ENCODE measurements at places on chromosomes 4 and X.
A peak's percentile ranks its signal among the peaks of the same experiment; 100 is the strongest.

DNA sequence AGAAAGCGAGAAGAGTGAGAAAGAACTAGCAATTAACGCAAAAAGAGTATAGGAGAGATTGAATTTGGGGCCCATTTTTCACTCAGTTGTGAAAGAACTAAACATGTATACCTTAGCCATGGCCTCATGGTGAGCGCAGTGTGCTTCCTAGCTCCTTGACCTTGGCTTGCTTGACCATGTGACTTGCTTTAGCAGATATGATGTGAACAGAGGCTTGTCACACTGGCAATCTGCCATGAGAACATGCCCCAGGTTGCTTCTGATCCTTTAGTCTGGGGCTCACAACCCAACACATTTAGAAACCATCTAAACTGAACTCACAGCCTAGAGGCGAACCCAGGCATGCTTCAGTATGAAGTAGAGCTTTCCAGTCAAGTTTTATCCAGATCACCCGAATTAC is 260.1 kb upstream of the FTHL17 start:
- DNase-seq, result no peak

DNA sequence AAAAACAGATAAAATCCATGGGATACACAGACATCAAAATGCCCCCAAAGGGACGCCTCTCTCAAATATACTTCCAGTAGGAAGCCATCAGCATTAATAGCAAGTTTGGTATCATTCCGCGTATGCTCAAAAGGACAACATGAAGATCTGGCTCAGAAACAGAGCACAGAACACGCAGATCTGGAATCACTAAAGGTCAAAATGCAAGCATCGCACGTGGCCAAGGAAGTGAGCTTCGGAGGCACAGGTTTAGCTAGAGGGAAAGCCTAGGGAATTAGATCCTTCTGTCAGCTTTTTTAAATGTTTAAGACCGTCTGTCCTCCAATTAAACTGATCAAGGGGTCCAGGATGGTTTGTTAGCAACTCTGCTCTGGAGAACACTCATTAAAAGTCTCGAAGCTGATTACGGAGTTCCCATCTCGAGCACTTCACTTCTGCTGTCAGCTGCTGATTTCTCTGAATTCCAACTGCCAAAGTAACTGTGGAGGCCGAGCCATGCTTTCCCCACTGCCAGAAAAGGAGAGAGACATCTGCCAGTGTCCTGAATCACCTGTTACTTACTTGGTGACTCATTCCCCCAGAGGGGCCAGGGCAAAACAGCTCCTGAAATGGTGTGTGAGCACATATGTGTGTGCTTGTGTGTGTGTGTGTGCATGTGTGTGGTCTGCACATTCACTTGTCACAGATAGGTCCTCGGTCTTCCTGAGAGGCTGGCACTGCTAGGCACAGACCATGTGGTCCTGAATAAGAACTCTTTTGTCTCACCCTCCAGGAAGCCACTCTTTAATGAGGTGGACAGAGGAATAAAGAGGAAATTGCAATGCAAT is 177.7 kb upstream of the PPARGC1A start:
- no peak for DNase-seq

- DNase-seq, result no peak
These were observed 181.6 kb downstream of the LARP7 start for GRCh38 chr4:112818594-112818965.

GRCh38 chr4:54237770-54238169 is 8.7 kb downstream of the PDGFRA start:
- DNase-seq, result no peak

DNA sequence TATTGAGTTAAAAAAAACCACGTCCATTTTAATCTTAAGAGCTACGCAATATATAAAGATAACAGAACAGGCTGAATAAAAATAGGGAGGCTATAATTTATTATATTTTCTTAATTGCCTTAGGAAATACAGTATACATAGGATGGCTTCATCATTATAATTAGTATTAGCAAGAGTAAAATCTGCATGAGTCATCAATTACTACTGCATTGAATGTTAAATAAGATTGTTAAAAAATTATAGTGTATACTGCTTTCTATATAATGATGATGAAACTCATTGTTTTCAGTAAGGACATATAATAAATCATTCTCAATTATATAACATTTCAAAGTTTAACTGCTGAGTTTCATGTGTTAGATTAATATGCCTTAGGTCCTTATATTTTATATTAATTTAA is 133.4 kb upstream of the GRID2 start:
- no peak for DNase-seq

DNA sequence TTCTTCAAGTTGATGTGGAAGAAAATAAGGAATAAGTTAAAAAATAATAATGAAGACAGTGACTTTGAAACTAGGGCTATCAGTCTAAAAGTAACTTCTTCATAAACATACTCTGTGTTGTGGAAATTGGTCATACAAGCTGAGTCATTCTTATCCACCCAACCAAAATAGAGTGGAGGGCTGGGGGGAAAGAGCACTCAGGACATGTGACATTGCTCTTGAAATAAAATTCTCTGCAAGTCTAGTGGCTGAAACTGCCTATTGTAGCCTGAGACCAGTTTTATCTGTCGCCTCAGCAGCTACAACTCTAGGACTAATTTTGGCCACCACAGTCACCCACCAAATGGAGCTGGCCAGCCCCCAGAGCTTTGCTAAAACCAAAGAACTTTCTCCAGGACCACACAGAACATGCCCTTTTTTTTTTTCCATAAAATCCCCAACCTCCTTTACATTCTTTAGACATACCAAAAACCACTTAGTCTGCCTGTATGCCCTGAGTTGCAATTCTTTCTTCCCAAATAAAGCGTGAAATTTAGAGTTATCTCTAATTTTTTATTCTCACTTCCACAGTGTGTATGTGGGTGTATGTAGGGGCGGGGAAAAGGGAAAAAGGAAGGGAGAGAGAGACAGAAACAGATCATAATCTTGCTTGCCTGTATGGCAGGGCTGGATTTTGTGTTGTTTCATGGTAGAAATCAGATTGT is 23.0 kb upstream of the SLC25A4 start:
- DNase-seq, result no peak

DNA sequence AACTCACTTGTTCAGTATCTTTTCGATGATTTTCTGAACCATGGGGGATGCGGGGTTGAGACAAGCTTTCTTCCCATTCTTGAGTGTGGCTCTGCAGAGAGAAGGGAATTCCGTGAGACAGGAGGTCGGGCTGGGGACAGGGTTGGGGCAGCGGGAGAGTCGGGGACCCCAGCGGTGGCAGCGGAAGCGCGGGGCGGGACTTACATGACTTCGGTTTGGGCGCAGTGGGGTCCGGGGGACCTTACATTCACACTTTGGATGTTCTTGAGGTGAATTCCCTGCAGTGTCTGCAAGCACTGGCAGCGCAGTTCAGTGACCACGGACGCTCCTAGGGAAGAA is 434 bp downstream of the CXCL3 start:
- DNase-seq, result no peak

DNA sequence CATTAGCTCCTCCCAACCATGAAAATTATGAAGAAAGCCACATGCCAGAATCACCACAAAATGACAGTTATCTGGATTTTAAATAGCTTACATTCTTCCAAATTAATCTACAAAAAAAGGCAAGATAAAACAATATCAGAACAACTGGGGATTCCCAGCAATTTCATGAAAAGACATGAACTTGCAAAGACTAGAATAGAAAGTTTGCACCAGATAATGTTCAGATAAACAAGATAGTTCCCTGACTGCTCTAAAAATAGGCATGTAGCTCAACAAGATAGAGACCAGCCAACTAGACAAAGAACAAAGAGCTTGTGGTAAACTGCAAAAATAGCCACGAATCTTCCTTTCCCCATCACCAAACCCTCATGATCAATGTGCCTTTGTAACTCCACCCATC is 30.3 kb upstream of the DDX53 start:
- DNase-seq, result no peak

DNA sequence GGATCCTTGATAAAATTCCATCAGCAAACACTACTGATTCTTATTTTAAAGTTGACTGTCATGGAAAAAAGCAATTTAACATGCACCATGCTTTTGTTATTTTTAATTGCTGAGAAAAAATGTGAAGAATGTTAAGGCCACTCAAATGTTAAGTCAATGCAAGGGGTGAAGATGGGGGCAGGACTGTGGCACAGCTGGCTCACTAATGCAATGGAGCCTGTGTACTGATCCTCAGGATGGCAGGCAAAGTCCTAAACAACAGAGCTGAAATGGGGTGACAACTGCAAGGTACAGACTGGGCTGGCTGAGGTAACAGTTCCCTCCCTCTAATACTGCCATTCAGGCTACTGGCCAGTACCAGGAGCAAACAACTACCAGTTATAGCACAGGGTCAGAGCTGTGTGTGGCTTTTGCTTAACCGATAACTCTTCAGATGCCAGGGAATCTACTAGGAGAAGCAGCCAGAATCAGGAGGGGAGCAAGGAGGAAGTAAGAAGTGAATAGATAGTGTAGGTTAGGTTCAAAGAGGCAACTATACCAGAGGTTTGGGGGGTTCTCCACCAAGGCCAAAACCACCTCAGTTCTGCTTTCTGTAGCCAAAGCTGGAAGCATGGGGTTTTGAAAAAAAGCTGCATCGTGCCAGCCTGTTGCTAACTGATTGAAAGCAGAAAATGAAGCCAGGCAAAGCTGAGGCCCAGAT is 372.6 kb downstream of the OPHN1 start:
- DNase-seq, result no peak

DNA sequence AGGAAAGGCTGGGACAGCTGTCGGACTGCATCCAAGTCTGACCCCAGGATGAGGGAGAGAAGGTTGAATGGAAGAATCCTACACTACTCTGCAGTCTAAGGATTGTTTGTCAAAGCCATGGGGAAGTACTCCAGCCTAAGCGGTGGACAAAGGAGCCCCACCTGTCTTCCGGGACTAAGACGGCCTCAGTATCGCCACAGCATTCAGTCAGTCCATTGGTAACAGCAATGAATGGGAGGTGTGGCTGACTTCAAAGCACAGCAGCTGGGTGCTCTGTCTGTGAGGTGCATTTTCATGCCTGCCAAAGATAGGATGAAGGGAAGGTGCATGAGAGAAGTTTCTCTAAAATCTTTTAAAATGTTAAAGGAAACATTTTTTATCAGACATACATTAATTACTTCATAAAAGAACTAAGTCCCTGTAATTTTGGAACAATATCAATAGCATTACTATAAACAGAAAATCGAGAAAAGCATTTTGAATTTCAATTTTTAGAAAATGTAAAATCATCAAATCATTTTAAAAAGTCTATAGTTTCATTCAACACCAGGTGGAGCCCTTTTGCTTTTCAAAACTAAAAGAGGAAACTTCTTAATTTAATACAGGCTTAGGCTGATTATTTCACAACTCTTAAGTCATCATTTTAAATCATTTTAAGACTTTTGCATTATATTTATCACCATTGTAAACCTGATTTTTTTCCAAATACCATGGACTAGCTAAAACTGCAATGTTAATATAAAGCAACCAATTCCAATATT is 27.6 kb upstream of the INTU start:
- DNase-seq, result peak; percentile 1

DNA sequence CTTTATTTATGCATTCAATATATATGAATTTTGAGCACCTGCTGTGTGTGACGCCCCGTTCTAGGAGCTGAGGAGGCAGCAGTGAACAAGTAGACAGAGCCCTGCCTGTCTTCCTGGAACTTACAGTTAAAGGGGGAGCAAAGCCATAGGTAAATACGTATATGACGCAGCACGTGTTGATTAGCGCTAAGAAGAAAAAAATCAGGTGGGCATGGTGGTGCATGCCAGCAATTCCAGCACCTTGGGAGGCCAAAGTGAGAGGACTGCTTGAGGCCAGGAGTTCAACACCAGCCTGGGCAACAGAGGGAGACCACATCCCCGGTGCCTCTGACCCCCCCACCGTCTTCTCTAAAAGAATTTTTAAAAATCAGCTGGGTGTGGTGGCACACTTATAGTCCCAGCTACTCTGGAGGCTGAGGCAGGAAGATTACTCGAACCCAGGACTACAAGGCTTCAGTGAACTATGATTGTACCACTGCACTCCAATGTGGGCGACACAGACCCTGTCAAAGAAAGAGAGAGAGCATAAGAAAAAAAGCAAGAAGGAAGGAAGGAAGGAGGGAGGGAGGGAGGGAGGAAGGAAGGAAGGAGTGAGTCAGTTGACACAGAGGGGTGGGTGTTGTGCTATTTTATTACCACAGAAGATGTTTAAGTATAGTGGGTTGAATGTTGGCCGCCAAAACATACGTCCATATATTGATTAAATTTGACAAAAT is 5.4 kb upstream of the KIAA0232 start:
- peak; percentile 21 for DNase-seq

DNA sequence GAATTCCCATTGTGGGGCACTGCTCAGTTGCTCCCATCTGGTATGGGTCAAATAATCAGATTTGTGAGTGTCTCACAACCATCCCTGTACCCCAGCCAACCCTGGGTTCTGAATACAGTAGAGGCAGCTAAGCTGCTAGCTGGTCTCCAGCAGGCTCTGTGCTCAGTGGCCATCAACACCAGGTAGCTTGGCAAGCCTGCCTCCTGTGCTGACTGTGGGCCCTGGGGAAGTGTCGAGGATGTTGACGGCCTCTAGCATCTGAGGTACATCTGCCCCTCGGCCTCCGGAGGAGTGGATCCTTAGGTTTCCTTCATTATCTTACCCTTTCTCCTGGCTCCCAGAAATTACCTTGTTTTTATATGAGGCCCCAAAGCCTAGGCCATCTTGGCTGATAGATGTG is 13.3 kb downstream of the RNF4 start:
- DNase-seq, result no peak

GRCh38 chrX:21958916-21959315 is 18.4 kb downstream of the SMS start:
- DNase-seq, result no peak

- no peak for DNase-seq
These were observed 13.1 kb downstream of the HSD17B13 start for GRCh38 chr4:87309625-87310024.

DNA sequence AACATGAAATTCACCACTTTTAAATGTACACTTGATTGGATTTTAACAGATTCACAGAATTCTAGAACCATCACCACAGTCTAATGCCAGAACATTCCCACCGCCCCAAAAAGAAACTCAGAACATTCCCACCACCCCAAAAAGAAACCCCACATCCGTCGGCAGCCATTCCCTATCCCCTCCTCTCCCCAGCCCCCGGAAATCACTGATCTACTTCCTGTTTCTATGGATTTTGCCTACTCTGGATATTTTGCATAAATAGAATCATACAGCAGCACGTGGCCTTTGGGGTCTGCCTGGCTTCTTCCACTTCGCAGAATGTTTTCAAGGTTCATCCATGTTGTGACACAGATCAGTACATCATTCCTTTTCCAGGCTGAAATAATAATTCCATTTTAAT is 79.3 kb downstream of the PPP2R2C start:
- DNase-seq, result no peak

- DNase-seq, result no peak
These were observed 6.7 kb upstream of the EIF4E start for GRCh38 chr4:98935633-98936032.

DNA sequence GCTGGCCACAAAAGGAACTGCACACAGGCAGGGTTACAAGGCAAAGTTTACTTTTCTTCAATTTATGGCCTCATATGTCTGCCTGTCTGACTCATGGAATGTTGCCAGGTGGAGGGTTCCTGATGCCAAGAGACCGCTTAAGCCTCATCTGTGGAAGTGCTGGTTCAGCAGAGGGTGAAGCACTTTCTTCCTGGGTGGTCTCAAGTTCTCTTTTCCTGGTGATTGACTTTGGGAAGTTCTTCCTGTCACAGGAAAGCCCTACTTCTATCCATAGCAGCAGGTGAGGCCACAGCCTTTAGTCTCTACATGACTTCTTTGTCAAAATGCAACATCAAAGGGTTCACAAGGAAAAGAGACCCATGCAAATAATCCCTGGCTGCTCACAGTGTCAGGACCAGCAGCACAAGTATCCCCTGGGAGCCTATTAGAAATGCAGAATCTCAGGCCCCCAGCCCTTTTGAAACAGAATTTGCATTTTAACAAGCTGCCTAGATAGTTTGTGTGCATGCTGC is 81.4 kb upstream of the IGFBP7 start:
- no peak for DNase-seq

GRCh38 chr4:125244848-125245450 is 69.8 kb upstream of the FAT4 start:
- DNase-seq, result no peak

Data from CD4-positive, alpha-beta T cell treated with Interleukin-17A for 1 hour (primary cell).